Ascending aorta (tissue), 2 donors: ENCODE measurements at places on chromosomes 6 and 20. TPM values are rescaled to one million over a fixed set of nuclear protein-coding genes. Genes with fewer than 3 reads are reported as not detected.

GRCh38 chr6:128727500-128727899 is 155.4 kb upstream of the LAMA2 start:
- H3K4me1 ChIP-seq = no peaks in the 10 kb centered on the region
- no peaks in the 10 kb centered on the region for H3K36me3 ChIP-seq
- no peak overlapping the region for H3K27ac ChIP-seq

GRCh38 chr20:58976061-58976730 is 4.9 kb upstream of the NELFCD start:
- H3K27me3 ChIP-seq = no peaks in the 10 kb centered on the region
- H3K4me3 ChIP-seq = no peak overlapping the region
- H3K36me3 ChIP-seq = no peaks in the 10 kb centered on the region
- no peak overlapping the region for H3K27ac ChIP-seq
- peaks cover 3% of the 10 kb centered on the region for H3K4me1 ChIP-seq
- DNase-seq = no peak

DNA sequence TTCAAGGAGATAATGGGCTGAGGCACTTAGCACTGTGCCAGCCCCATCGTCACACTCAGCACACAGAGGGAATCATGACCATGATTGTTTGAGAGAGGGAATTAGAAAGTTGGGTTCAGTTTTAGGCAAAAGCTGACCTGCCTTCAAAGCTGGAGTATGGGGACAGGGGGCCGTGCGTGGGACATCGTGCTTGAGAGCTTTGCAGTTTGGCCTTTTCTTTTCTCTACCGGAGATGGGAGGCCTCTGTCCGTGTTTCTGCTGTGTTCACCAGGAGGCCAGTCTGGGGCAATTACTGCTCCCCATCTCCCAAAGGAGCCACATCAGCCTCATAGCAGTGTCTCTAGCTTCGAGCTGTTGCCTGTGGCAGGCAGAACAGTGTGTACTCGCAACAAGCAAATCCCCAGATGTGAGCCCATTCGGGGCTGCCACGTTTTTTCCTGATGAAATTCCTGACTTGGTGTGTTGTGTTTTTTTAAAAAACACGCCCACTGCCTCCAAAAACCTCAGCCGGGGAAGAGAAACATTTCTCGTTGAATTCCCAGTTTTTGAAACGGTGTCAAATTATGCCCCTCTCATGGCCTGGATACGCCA is 20.2 kb downstream of the EYA2 start:
- H3K4me1 ChIP-seq = no peaks in the 10 kb centered on the region
- no peaks in the 10 kb centered on the region for H3K27me3 ChIP-seq
- no peak for DNase-seq
- H3K27ac ChIP-seq = peak overlapping the region; percentile 60
- H3K4me3 ChIP-seq = no peak overlapping the region

The GPX5 gene
- not detected for total RNA-seq
